CD4-positive, alpha-beta T cell treated with Interferon gamma for 1 hour (primary cell): ENCODE measurements at places on chromosomes 6 and 20.

DNA sequence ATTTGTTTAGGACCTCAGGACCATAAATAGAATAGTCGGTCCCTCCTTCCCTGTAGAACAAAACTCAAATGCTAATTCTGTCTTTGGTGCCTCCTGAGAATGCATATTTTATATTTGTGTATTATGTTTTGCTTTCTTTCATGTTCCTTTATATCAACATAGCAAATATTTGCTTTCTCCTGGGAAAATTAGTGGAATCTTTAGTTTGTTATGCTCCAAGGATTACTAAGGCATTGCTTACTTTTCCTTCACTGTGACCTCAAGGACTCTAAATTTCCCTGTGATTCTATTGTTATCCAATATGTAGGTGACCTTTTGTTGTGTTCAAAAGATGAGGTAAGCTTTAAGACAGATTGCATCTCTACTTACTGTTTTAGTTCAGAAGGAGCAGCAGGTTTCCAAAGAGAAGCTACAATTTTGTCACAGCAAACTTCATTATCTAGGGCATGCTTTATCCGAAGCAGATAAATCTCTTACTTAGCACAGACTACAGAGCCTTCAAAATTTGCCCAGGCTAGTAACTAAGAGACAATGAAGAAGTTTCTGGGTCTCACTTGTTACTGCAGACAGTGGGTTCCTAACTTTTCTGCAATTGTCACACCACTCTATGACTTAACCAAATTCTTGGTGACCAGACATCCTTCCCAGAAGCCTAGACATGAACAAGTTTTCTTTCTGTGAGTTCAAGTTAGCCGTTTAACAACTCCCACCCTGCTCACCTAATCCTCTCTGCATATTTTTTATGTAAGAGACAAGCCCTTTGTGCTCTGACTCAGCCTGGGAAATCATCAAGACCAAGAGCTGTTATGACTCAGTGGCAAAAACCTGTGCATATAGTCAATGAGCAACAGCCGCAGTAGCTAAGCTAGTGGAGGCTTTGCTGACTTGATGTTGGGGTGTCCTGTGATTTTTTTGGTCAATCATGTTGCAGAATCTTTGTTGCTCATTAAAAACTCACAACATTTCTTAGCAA is 378.8 kb downstream of the QKI start:
- no peak for DNase-seq

- DNase-seq = no peak
These were observed 12.9 kb downstream of the SLC9A8 start for GRCh38 chr20:49825521-49826033.

- DNase-seq = no peak
These were observed 17.1 kb upstream of the SNTA1 start for GRCh38 chr20:33460711-33461110.

GRCh38 chr20:39974966-39975501 is 714.0 kb downstream of the MAFB start:
- DNase-seq = no peak

DNA sequence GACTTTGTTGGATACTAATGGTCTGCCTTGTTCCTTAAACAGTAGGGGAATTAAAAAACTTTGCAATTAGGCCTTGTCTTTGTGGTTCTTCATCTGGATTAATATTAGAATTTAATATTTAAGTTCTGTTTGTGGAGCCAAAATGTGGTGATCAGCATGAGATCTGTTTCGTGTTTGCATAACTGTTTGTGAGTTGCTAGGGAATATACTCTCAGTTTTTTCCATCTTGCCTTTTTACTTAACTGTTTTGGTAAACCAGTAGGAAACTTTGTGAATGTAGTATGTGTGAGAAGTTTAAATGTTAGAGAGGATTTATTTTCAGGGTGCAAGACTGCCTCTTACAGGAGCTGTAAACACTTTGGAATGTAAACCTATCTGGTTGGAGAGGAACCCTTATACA is 35.6 kb downstream of the LRRC1 start:
- DNase-seq = no peak

- no peak for DNase-seq
These were observed 30.9 kb downstream of the KIAA1755 start for GRCh38 chr20:38229376-38230252.

GRCh38 chr6:13762611-13763441 is 51.2 kb upstream of the RANBP9 start:
- no peak for DNase-seq

DNA sequence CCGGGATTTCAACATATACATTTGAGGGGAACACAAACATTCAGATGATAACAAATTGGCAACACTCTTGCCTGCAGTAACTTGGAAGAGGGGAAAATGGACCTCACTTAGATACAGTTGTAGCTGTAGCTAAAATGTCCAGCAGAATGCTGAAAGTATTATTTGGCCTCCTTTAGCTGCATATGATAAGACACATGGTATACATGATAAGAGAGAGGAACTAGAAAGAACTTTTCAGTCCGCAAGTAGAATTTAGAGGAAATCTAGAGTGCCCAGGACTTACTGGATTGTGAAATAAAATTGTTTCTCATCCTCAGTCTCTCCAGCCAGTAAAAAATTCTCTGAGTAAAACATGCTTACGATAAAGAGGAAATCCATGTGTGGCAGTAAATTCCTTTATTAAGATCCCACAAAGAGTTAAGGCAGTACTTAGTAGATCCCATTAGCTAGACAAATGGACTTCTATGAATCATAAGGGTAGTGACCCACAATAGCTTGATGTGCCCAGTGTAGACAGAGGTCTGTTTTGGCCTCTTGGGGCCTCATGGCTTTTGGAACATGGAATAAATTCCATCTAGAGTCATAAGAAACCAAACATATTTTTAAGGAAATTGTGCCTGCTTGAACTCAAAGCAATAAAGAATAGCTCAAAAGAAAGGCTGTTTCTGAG is 87.9 kb upstream of the RBM24 start:
- DNase-seq = no peak

GRCh38 chr6:71476872-71477271 is 188.3 kb downstream of the OGFRL1 start:
- DNase-seq = no peak

- DNase-seq = no peak
These were observed 5.5 kb downstream of the SLC32A1 start for GRCh38 chr20:38729767-38730166.

GRCh38 chr6:40930045-40930444 is 109.0 kb downstream of the UNC5CL start:
- no peak for DNase-seq

- DNase-seq = no peak
These were observed 114.6 kb downstream of the SOBP start for GRCh38 chr6:107604549-107604948.

- no peak for DNase-seq
These were observed 40.5 kb upstream of the FRMD1 start for GRCh38 chr6:168119539-168119938.

DNA sequence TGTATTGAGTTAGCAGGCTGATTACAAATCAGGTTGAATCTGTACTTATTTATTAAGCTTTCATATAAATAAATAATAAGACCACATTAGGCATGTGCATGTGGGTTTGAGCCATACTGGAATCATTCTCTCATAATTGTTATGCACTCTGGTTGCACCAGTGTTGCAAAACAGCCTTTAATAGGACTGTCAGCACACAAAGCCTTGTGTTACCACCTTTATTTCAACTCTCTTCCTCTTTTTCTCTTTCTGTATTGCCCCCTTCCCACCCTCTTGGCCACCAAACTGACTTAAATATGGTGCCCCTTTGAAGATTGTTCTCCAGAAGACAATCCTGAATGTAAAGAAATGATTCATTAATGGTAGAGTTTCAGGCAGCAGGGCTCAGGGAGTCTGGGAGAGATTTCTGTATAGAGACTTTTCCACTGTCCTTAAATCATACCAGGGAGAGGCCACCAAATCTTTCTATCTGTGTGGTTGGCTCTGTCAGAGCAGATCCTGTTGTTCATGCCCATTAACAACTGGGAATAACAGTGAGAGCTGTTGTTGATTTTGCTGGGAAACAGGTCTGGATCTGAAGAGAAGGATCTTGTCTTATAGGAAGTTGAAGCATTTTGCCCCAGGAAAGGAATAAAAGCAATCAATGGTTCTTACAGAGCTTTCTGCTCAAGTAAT is 131.6 kb upstream of the SOX4 start:
- DNase-seq = no peak

DNA sequence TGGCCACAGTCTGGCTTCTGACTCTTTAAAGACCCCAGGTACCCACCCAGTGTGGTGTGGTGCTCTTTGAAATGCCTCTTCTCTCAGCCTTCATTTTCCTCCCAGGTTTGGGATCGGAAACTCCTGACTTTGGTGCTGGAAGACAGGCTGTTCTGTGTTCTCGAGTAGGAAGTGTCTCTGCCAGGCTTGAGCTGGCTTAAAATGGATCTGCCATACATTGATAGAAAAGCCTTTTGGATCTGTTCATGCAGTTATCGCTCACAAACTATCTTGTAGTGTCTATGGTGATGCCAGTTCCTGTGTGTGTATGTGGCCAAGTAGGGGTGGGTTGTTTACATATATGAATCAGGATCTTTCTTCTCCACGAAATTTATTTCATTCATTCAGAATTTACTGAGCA is 307.3 kb upstream of the CHD6 start:
- no peak for DNase-seq

DNA sequence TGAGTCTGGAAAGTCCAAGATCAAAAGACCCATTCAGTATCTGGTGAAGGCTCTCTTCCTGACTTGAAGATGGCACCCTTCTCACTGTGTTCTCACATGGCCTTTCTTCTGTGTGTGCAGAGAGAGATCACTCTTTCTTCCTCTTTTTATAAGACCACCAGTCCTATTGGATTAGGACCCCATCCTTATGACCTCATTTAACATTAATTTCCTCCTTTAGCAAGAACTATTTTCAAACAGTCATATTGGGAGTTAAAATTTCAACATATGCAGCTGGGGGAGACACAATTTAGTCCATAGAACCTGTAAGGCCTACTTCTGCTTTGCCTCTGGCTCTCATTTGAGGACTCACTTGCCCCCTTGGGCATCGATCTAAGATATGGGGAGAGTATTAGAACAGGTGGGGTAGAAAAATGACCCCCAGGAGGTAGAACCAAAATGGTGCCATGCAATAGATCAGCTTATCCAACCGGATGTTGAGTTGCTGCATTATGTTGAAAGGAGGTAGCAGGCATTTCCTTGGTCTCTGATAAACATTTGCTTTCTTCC is 78.4 kb upstream of the ATXN1 start:
- no peak for DNase-seq

DNA sequence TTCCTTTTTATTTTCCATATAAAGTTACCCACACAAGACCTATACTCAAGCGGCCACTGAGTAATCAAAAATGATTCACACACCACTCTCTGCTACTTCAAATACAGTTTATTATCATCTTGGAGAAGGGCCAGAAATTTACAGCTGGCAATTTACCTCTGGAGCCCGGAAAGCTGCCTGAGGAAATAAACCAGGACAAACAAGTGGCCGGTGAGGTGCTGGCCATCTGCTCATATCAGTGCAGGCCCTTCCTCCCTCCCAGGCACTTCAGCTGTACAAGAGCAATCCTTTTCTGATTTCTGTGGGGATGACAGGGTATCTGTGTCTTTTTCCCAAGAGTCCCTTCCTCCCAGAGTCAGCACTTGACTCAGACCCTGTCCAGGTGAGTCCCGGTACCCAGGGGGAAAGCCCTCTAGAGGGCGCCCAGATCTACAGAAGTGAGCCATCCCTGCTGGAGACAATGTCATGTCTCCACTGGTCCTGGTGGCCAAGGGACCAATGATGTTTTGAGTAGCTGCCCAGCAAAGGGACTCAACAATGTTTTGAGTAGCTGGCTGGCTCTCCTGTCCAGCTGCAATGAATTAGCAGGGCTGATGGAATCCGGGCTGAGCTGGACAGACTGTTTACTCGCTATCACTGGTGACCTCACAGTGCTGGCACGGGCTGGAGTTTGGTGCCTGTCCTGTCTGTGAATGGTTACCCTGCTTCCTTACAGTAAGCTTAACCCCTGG is 23.6 kb downstream of the LRP11 start:
- DNase-seq = no peak

GRCh38 chr6:165200178-165200577 is 109.2 kb downstream of the C6orf118 start:
- DNase-seq = no peak

DNA sequence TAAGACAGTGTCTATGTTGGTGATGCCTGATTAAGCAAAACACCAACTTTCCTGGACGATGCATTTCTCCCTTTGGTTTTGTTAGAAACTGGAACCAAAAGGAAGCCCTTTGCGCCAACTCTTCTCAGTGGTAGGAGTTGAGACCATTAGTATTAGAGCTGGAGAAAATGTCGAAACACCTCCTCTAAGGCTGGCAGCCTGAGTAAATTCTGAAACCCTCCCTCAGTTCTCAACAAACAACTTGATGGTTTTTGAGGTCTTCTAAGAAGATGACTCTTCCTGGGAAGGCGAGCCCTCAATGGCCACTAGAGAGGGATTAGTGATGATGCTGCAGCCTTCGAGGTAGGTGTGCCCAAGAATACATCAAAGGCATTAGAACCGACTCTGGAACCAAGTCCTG is 78.4 kb upstream of the CCN6 start:
- DNase-seq = no peak

DNA sequence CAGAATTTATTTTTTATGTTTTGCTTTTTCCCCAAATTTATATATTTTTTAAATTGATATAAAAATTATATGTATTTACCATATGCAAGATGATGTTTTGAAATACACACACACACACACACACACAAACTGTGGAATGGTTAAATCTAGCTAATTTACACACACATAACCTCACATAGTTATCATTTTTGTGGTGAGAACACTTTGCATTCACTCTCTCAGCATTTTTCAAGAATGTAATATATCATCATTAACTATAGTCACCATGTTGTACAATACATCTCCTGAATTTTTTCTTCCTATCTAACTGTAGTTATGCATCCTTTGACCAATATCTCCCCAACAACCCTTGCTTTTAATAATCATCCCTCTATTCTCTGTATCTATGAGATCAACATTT is 52.2 kb downstream of the GFRAL start:
- no peak for DNase-seq

- DNase-seq = no peak
These were observed 32.4 kb upstream of the ENPP4 start for GRCh38 chr6:46097366-46097765.

DNA sequence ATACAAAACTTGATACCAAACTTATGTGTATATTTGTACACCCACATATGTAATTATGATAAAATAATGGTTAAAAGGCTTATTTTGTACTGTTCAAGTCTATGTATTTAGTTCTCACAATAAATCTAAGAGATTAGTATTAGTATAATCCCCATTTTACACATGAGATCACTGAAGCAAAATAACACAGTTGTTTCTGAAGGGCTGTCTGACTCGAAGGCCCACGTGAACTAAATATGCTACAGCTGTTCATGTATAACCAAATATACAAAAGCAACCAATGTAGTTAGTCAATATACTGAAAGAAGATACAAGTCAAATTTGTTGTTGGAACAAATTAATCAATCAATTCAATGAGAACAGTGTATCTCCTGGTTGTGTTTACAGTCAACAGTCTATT is 959.2 kb downstream of the EPHA7 start:
- DNase-seq = no peak

- peak; percentile 32 for DNase-seq
These were observed 304.9 kb downstream of the CDH26 start for GRCh38 chr20:60262967-60263603.

GRCh38 chr6:80129485-80129884 is 23.0 kb downstream of the BCKDHB start:
- no peak for DNase-seq

- DNase-seq = no peak
These were observed 46.1 kb downstream of the RALGAPA2 start for GRCh38 chr20:20666359-20666758.
